ENCODE measurements at places on chromosomes 6 and 20.

GRCh38 chr20:57576617-57577550 lies 16.0 kb downstream of the PCK1 start:
- no peak for DNase-seq

- no peak for DNase-seq
These were observed 113.4 kb downstream of the MAP3K4 start for GRCh38 chr6:161104966-161105365.

GRCh38 chr20:47792021-47792618 lies 6.8 kb upstream of the SULF2 start:
- DNase-seq, result no peak

GRCh38 chr20:21564127-21564773 lies 50.4 kb upstream of the NKX2-2 start:
- DNase-seq, result no peak

DNA sequence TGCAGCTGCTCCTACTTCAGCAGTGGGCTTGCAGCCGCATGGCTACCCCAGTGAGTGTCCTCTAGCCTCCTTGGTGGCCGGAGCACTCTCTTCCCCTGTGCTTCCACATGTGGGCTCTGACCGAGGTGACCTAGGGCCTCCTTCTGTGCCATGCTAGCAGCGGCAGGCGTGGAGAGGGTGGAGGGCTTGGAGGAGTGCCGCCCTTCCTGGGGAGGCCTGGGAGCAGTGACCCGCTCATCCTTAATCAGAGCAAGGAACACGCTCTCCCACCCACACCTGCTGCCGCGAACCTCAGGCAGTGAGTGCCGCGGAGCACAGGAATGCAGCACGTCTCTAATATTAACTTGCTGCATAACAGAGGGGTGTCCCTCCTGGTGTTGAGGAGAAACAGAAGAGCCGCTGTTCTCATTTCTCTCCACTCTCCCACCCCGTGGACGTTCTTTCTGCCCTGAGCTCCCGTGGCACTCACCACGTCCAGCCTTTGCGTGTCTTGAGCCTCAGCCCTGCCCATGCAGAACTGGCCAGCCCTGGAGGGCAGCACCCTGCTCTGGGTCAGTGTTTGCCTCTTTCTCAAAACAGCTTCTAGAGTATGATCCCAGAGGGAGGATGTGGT lies 31.9 kb downstream of the DUSP22 start:
- DNase-seq, result no peak

DNA sequence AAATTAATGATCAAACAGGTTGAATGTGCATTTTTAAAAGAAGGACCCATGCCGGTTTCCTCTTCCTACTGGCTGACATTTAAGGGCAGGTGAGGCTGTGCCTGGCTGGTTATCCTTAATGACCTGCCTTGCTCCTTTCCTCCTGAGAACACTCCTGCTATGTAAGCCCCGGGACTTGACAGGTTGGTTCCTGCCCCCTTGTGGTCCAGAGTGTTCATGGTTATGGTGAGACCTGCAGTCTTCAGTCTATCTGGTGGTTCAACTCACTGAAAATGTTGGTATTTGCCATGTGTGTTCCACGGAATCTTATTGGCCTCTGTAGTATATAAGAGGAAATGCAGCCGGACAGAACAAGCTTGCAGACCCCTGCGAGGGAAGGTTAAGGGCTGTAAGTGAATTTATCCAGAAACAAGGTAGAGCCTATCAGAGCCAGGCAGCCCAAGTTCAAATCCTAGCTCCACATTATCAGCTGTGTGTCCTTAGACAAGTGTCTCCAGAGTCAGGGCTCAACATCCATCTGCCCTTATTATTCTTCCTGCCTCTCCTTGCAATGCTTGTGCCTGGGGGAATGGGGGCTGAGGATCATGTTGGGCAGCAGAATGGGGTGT lies 5.2 kb upstream of the BPIFA3 start:
- no peak for DNase-seq

DNA sequence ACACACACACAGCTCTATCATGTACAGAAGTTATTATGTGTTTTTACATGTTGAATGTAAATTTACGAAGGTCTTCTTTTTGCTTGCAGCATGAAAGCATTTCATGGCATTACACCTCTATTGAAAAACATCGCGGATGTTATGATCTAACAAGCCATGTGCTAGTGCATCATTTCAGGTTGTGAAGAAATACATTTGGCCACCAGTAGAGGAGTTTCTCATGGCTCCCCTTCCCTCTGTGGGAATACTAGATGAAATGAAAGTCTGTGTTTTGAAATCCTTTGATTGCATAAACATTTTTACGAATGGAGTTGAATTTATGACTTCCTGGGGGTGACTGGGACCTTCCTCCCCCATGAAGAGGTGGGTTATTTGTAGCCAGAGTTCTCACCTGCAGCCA lies 17.7 kb downstream of the MAS1 start:
- DNase-seq, result no peak

DNA sequence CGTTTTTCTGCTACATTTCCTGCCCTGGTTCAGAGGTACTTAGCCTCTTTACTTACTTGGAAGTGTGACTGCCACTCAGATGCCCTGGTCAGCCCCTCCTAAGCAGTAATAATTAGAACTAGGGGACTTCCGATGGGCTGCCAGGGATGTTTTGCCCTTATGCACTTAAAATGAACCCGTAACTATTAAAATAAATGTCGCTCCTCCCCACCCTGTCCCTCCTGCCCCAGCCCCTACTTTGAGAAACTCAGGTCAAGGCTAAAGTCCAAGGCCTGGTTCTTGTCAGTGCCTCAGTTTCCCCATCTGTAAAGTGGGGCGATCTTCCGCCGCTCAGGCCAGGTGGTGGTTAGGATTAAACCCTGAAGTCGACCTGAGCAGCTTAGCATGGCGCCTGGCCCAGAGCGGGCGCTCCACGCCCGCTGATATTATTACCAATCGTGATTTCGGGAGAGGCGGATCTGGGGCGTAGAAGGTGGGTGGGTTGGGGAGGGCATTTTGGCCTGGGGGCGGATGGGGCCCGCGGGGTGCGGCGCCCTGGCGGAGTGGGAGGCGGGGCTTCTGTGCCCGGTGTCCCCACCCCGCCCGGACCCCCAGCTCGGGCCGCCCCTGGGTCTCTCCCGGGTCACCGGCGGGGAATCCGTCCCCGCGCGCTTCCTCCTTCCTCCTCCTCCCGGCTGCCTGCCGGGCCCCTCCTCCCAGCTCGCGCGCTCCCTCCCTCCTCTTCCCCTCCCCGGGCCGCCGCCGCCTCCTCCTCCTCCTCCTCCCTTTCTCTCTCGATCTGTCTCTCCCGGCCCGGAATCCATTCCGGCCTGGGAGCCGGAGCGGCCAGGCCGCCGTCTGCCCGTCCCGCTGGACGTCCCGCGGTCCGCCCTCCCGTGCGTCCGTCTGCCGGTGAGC lies at the start of gene SRC:
Gene SRC, plus strand, starts transcription at position 802 of the 897 bp plus-strand sequence. CDS start 38,014 bp downstream, outside the sequence.
- no peak for DNase-seq

DNA sequence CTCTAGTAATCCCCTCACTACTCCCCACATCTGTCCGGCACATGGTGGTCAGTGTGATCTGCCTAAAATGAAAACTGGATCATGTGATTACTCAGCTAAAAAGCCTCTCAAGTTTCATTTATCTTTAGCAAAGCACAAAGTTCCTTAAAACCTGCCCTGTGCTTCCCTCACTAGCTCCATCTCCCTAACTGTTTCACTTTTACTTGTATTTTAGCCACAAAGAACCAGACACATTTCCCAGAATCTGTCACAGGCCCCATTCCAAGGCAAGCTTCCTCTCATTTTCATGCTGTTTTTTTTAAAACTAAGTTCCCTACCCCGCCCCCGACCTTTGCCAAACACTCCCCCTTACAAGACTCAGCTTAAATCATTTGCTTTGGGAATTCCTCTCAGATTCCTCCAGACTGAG lies 8.9 kb upstream of the IGF2R start:
- no peak for DNase-seq

DNA sequence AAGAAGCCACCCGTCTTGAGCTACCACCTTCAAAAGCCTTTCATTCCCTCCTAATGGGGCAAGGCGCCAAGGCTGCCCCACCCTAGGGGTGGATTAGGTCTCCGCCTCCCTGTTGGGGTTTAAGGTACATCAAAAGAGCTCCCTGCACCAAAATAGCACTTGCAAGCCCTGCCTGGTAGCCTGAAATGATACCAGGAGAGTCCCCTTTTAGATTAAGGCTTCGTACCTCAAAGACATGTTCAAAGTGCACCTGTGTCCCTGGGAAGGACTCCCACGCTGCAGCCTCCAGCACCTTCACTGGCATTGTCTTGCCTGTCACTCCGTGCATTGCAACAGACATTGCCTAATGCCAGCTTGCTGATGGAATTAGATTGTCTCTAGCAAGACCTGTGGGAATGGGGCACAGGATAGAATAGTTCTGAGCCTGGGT lies 15.7 kb upstream of the CDKN1A start:
- no peak for DNase-seq

- DNase-seq, result no peak
These were observed 211.5 kb upstream of the DTNBP1 start for GRCh38 chr6:15874326-15874725.

- DNase-seq, result no peak
These were observed 185.2 kb upstream of the ARG1 start for GRCh38 chr6:131387562-131388447.

DNA sequence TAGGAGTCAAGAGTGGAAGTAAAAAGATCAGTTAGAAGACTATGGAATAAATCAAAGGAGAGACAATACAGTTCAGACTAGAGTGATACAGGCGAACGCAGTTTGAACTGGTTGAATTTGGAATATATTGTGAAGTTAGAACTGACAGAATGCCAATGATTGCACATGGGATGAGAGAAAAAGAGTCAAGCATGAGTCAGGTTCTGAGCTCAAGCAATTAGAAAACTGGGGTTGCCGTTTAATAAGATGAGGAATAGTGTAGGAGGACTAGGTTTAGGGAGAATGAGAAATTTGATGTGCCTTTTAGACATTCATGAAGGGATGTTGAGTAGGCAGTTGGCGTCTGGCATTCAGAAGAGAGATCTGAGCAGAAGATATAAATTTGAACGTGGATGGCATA lies 8.0 kb downstream of the RNF217 start:
- DNase-seq, result no peak

- DNase-seq, result no peak
These were observed at the start of gene CBFA2T2 for GRCh38 chr20:33490023-33490933. Gene CBFA2T2, plus strand, starts transcription at chr20:33490096. Its CDS starts 172 bp downstream, at chr20:33490268.

DNA sequence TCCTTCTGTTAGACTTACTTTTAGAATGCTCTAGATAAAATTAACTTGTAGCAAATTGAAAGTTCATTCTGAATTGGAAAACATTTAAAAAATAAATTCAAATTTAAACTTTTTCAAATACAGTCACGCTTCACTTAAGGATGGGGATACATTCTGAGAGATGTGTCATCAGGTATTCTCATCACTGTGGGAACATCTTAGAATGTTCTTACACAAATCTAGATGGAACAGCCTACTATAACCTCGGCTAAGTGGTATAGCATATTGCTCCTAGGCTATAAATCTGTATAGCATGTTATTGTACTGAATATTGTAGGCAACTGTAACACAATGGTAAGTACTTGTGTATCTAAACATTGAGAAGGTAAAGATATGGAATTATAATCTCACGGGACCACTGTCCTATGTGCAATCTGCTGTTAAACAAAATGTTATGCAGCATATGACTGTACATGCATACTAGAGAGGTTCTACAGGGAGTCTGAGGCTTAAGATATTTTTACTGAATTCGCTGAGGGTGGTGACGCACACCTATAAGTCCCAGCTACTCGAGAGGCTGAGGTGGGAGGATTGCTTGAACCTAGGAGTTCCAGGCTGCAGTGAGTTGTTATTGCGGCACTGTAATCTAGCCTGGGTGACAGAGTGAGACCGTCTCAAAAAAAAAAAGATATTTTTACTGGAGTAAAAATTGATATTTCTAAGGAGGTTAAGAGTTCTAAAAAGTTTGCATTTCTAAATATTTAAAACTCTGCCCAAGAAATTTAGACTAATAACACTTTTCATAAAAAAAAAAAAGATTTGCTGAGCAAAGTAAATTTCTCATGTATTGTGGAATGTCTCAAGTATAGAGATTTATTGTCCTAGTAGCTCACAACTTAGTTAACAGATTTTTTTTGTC lies 87.3 kb upstream of the TULP1 start:
- no peak for DNase-seq

- no peak for DNase-seq
These were observed 33.6 kb upstream of the HLA-A start for GRCh38 chr6:29908710-29909109.

DNA sequence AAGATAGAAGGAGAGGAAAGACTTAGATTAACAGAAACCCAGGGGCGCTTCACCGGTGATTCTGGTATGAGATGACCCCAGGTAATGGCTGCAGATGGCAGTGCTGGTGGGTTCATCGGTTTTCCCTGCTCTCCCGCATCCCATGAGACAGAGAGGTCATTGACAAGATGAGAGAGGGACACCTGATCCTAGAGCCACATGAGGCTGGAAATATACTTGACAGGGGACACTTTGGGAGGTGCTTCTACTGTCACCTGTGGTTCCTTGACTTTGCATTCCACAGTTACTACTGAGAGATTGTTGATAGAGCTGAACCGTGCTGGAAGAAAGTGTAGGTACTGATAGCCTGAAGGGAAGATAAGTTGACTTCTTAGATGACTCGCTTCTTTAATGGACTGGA lies 74.3 kb downstream of the SYNDIG1 start:
- DNase-seq, result no peak

DNA sequence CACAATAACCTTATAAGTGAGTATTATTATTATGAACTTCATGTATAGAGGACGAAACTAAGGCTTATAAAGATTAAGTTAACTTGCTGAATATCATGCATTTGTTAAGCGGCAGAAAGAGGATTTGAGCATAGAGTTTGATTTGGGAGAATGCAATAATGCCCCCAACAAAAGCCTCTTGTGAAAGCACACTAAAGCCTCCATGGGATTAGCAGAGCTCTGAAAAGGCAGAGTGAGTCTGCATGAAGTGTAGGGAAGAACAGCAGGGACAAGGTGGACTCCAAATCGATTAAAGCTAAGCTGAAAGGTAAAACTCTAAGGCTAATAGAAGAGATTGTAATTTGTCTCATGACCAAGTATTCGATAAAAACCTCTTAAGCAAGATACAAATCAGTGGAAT lies 100.3 kb downstream of the SH3BGRL2 start:
- DNase-seq, result no peak

- DNase-seq, result no peak
These were observed 279.7 kb downstream of the CDH4 start for GRCh38 chr20:61531553-61532345.

DNA sequence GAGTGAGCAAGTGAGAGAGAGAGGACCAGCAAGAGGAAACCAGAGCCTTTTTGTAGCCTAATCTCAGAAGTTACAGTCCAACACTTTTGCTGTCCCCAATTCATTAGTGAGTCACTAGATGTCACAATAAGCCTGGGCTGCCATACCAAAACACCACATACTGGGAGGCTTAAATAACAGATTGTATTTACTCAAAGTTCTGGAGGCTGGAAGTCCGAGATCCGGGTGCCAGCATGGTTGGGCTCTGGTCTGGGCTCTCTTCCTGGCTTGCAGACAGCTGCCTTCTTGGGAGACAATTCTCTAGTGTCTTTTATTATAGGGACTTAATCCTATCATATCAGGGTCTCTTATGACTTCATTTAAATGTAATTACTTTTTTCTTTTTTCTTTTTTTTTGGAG lies 50.7 kb upstream of the FERMT1 start:
- DNase-seq, result no peak

Data from activated naive CD4-positive, alpha-beta T cell (primary cell).